Psoas muscle (tissue), 8 donors: ENCODE measurements at places on chromosomes 13 and 19. TPM values are rescaled to one million over a fixed set of nuclear protein-coding genes. Genes with fewer than 3 reads are reported as not detected.

GRCh38 chr19:48036765-48037164 is 7.1 kb downstream of the CABP5 start:
- no peak for DNase-seq

DNA sequence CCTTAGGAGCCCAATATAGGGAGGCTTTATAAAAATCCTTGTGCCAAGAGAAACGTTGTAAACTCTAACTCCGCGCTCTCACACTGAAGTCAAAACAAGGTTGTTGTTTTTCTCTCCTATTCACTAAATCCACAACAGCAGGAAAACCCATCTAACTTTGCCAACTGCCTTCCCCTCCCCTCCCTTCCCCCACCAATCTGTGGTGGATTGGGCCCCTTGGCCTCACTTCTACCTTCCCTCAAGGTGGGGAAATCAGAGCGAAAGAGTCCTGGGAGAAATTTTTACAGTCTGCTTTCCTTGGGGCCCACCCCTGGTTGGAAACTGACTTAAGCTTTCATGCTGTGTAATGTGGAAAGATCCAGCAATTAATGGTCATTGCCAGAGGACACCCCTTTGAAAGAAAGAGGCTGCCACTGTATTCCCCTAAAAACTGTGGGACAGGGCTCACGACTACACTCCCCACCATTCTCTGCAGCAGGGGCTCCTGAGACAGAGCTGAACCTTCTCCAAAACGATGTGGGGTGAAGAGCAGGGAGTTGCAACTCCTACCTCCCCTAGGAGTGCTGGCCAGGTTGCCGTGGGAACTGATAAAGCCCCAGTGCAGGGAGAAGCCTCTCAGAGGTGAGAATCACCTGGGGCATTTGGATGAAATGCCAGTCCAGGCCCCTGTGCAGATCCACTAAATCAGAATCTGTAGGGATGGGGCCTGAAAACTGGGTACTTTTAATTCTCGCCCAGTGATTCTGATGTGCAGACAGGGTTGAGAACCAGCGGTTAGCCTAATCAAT is 1.1 kb downstream of the DHRS12 start:
- DNase-seq = no peak

GRCh38 chr13:45401314-45401713 is 16.9 kb downstream of the SLC25A30 start:
- DNase-seq = no peak

DNA sequence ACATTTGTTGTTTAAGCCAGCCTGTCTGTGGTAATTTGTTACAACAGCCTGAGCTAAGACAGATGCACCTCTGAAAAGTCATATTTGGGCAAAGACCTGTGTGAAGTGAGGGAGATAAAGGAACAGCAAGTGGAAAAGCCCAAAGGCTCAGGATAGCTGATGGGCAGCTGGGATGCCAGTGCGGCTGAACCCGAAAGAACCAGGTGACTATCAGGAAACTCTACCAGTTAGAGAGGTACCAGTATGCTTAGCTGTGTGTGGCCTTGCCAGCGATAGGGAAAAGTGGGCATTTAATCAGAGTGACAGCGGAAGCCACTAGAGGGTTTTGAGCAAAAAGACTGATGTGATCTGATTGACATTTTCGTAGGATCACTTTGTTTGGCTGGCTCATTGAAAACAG is 764.8 kb upstream of the GPC6 start:
- DNase-seq = no peak

DNA sequence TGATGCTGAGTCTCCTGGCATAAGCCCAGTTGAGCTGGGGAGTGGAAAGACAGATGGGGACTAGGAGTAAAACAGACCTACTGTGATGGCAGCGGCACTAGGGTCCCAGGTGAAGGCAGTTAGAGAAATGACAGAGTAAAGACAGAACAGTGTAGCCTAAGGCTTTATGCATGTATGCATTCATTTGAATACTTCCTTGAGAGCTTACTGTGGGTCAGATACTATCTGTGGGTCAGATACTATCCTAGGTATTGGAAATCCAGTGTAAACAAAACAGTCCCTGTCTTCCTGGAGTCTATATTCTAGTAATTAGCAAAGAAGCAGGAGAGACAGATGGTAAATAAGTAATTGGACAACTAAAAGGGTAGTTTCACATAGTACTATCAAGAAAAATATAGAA is 73.7 kb upstream of the LRCH1 start:
- DNase-seq = no peak

DNA sequence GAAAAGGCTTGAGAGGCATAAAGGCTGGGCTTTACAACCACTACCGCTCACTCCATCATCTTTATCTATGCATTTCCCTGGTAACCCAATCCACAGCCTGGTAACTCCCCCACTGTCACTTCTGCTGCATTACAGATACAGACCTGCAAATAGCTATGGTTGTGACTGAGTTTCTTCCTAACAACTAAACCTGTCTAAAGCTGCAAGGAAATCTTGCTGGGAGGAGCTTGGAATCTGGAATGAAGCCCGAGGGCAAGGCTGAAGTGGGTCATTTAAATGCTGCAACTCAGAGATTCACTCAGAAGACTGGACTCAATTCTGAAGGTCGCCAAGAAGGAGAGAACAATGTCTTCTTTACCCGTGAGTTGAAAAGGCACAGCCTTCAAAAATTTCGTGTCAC is at the start of gene LGALS13:
TSS of gene LGALS13 (plus strand) at position 301 of the 400 bp plus-strand sequence. CDS start at position 346, 45 bp downstream.
- DNase-seq = no peak

SIRT6 gene
- polyA plus RNA-seq = 22.9 TPM

SSC5D gene
- 0.16 TPM for polyA plus RNA-seq

MUC16 gene
- polyA plus RNA-seq = 0.01 TPM
